ENCODE measurements at places on chromosomes 12 and 14.

- no peak for DNase-seq
Observed at GRCh38 chr12:3319723-3320492, 171.1 kb upstream of the PRMT8 start.

DNA sequence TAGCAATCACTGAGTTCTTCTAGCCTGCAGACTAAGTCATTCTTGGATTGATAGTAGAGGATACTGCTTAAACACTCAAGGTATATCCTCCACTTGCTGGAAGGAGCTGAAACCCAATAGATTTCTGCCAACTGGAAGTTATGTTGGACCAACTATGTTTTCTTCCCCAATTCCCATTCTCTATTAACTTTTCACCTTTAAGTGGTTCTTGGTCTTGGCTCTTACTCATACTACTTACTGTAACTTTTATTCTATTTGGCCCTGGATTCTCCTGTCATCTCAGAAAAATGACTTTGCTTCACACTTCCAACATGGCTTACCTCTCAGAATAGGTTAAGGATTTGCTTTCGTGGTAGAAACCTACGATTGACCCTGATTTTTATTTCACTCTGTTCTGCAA lies 244.9 kb downstream of the ADAMTS20 start:
- DNase-seq = no peak

- DNase-seq = no peak
Observed at GRCh38 chr14:95227279-95227860, 70.0 kb upstream of the DICER1 start.

DNA sequence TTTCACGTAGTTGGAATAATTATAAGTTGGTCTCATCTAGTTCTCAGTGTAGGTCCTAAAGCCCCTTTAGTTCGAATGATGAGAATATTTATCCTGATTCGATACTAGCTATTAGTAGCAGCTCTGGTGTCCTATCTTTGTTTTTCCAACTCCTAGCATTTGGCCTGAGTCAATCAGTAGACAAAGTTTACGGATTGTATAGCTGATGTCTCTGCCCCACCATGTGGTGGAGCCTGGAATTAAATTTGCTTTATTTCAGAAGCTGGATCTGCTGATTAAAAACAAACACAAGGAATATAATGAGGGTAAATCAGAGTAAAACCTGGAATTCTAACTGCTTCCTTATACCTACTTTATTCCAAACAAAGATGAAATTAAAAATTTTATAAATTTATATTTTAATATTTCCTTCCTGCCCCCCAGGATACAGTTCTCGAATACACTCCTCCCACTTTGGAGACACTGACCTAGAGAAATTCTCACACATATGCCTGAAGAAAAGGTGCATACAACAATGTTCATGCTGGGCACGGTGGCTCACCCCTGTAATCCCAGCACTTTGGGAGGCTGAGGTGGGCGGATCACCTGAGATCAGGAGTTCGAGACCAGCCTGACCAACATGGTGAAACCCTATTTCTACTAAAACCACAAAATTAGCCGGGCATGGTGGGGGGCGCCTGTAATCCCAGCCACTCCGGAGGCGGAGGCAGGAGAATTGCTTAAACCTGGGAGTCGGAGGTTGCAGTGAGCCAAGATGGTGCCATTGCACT lies 7.6 kb upstream of the BRMS1L start:
- DNase-seq = peak; percentile 37

GRCh38 chr14:28755884-28756268 lies 10.7 kb upstream of the FOXG1 start:
- DNase-seq = no peak

- no peak for DNase-seq
Observed at GRCh38 chr12:28936221-28936620, 212.9 kb upstream of the FAR2 start.

DNA sequence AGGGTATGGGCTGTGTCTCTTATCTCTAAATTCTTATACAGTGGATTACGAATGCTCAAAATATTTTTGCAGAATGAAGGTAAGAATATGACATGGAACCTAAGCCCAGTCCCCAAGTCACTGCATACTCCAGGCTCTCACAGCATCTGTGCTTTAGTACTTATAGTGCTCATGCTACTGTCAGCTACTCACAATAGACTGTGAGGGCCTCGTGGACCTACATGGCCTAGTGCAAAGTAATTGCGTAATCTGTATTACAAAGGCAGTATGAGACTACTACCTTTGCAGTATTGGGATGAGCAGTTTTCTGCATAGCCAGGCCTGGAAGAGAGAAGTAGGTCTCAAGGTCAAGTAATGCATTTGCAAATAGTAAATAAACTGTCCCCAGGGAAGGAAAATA lies 27.9 kb downstream of the VWF start:
- no peak for DNase-seq

- DNase-seq = no peak
Observed at GRCh38 chr12:126772171-126772864, 1494.7 kb upstream of the TMEM132C start.

DNA sequence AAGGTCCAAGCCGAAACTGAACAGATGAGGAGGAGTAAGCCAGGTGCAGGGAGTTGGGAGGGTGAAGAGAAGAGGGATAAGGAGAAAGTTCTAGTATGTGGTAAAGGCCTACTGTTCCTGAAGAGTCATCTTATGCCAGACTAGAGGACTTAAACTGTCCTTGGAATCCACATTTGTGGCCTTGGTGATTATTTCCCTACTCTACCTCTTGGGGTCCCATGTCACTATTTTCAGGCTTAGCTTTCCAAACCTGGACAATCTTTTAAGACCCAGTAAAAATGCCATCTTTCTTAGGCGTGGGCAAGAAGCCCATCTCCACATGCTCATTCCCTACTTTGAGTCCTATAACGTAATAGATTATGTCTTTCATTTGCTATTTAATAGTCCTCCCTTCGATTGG lies 40.1 kb upstream of the CRY1 start:
- DNase-seq = no peak

- DNase-seq = no peak
Observed at GRCh38 chr12:61362037-61362436, 898.2 kb upstream of the USP15 start.

- no peak for DNase-seq
Observed at GRCh38 chr14:65954942-65955341, 531.2 kb upstream of the CCDC196 start.

DNA sequence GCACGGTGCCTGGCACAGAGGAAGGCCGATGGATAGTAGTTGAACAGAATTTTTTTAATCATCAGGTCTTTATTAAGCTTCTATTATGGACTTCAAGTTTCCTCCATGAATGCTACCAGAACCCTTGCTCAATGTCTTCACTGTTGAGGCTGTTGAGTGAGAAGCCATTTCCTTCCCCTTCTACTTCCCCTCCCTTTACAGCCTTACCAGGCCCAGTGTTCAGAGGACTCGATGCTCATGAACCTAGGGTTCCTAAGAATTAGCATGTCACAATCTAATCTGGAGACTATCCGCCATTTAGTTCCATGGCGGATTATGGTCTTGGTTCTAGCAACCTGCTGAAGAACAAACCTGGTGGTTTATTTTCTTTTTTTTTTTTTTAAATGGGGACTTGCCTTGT lies 17.7 kb downstream of the ETV6 start:
- DNase-seq = no peak

GRCh38 chr12:104507672-104508071 lies 50.9 kb downstream of the CHST11 start:
- no peak for DNase-seq

- no peak for DNase-seq
Observed at GRCh38 chr14:50020184-50020583, 96.2 kb downstream of the VCPKMT start.

GRCh38 chr12:12606781-12607589 lies 4.7 kb upstream of the CREBL2 start:
- no peak for DNase-seq

DNA sequence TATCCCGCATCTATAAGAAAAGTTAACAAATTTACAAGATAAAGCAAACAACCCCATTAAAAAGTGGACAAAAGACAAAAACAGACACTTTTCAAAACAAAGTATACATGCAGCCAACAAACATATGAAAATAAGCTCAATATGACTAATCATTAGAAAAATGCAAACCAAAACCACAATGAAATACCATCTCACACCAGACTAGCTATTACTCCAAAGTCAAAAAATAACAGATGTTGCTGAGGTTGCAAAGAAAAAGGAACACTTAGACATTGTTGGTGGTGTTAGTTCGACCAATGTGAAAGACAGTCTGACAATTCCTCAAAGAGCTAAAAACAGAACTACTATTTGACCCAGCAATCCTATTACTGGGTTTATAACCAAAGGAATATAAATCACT lies 968.6 kb upstream of the USP15 start:
- DNase-seq = no peak

GRCh38 chr14:44388306-44388705 lies 118.8 kb downstream of the FSCB start:
- no peak for DNase-seq

- no peak for DNase-seq
Observed at GRCh38 chr12:53516758-53517455, 9.6 kb upstream of the NPFF start.

DNA sequence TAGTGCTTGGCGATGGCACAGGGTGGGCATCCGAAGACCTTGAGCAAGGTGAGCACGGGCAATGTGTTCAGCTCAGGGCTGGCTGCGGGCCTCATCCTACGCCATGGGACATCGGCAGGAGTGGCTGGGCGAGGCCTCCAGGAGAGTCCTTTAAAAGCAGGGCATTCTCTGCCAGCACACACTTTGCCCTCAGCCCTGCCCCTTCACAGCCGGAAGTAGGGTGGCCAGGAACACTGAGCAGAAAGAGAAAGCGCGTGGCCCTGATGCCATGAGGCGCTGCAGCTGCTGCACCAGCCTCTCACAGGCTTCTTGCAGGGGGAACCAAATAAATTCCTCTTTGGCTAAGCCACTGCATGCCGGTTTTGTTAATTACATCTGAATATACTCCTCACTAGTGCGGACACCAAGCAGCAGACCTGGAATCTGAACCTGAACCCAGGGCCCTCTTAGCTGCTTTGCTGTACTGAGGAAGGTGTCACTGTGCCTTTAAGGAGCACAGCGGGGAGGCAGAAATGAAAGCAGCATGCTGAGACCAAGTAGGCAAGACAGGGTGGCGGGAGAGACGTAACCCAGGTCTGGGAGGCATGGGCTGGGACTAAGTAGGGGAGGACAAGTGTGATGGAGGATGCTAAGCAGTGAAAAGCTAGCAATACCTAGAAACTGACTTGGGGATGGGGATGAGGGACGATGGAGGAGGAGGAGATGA lies 155.2 kb downstream of the TTC7B start:
- no peak for DNase-seq

GRCh38 chr12:85568395-85569103 lies 267.7 kb downstream of the RASSF9 start:
- no peak for DNase-seq

GRCh38 chr12:43789941-43790340 lies 16.2 kb downstream of the TWF1 start:
- no peak for DNase-seq

- peak; percentile 39 for DNase-seq
Observed at GRCh38 chr14:72451054-72451972, 442.6 kb downstream of the DPF3 start.

- DNase-seq = no peak
Observed at GRCh38 chr14:59037086-59037485, 151.4 kb upstream of the DAAM1 start.

- no peak for DNase-seq
Observed at GRCh38 chr12:81596558-81596957, 162.6 kb downstream of the PPFIA2 start.

All from WERI-Rb-1 (cell line).